Stimulated activated CD4-positive, alpha-beta T cell treated with anti-CD3 and anti-CD28 coated beads, Interleukin-15, amount 100 ng/mL, for 1 hour (primary cell): ENCODE measurements at places on chromosomes 7 and 10.

- DNase-seq: no peak
Measured at GRCh38 chr7:22219739-22220493, 137.0 kb downstream of the RAPGEF5 start.

GRCh38 chr10:102776779-102777456 is 33.2 kb downstream of the WBP1L start:
- no peak for DNase-seq

DNA sequence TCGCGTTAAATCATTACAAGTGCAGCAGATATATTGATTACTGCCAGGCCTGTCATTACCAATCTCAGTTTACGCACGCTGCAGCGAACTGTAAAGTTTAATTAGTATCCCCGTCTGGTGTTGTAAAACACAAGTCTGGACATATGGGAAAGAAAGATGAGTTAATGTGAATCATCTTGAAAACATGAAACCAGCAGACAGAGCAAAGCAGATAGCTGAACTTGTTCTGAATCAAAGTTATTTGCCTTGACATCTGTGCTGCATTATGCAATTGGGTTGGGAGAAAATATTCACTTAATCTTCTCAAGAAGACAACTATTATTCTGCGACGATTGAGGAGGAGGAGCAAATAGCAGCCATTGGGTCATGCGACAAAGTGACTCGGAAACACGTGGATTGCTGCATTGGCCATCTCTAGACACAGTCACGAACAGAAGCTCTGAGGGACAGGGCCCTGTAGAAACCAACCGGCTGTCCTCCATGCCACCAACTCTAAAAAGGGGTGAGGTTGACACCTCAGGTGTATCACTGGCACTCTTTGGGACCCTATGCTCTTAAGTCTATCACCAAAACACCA is 156.3 kb upstream of the C7orf33 start:
- no peak for DNase-seq

- no peak for DNase-seq
Measured at GRCh38 chr7:26857506-26858240, 6.7 kb downstream of the SKAP2 start.

- DNase-seq: no peak
Measured at GRCh38 chr10:133142523-133143199, 17.4 kb upstream of the KNDC1 start.

- no peak for DNase-seq
Measured at GRCh38 chr10:69359148-69359547, 57.6 kb downstream of the TACR2 start.

DNA sequence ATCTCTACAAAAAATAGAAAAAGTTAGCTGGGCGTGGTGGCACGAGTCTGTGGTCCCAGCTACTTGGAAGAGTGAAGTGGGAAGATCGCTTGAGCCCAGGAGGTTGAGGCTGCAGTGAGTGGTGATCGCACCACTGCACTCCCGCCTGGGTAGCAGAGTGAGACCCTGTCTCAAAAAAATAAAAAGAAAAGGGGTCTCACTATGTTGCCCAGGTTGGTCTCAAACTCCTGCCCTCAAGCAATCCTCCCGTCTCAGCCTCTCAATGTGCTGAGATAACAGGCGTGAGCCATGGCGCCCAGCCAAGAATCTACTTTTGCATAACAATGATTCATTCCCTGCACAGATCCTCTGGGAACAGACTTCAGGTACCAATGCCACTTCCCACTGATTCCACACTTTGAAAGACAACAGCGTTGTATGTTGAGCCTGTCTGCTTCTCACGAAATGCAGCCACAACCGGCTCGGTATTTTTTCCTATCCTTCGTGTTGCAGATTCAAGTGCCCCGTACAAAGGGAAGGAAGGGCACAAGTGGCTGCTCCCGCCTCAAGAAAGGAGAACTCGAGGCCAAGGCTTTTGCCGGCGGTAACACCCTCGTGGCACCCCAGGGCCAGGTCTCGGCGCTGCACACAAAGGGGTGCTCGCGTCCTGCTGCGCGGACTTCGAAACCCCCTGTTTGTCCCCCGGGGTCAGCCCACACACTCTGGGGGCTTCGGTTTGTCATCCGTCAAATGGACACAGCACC is 745 bp downstream of the DAGLB start:
- no peak for DNase-seq

DNA sequence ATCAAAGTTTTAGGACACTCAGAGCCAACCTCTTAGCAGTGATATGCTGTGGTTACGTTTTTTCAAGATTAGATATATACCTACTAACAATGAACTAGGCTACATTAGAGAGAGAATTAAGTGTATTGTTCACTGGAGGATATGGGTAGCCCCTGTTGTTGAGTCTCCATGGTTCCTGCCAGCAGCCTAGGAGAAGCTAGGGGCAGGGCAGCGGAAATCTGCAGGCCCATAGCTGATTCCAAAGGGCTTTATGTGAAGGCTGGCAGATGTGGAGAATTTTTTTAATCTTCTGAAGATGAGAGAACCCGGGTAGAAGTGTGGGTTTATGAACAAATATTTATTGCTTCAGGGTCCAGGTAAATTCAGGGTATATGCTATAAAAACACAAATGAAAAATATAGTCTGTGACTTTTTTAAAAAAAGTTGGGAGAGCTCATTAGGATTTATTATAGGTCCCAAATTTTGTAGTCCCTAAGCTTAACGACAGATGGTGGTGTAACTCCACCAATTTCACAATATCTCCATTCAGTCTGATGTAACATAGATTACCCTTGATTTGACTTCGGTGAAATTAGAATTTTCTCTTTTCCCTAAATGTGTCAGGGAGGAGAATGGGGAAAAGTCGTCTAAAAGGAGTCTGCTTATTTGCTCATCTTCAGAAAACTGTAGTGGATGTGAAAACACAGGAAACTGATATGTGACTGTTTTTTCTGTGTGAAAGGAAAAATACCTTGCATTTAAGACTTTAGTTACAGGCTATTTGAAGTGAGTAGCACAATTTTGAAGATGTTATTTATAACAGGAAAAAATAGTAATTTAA is 163.0 kb upstream of the PPP1R3A start:
- no peak for DNase-seq

- DNase-seq: no peak
Measured at GRCh38 chr7:129568240-129568639, 43.3 kb upstream of the NRF1 start.

DNA sequence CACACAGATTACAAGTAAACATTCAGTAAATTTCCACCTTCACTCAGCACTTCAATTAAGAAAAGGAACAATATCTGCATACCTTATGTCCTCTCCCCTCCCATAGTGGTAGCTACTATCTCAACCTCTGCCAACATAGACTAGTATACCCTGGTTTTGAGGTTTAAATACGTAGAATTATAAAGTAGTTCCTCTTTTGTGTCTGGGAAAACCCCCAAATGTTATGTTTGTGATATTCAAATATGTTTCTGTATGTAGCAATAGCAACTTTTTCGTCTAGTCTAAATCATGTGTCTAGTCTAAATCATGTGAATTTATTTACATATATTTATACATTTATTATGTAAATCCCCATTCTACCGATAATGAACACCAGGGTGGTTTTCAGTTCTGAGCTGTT is 13.2 kb upstream of the CAMK2B start:
- no peak for DNase-seq

GRCh38 chr7:125357676-125358455 is 428.2 kb upstream of the POT1 start:
- DNase-seq: no peak

DNA sequence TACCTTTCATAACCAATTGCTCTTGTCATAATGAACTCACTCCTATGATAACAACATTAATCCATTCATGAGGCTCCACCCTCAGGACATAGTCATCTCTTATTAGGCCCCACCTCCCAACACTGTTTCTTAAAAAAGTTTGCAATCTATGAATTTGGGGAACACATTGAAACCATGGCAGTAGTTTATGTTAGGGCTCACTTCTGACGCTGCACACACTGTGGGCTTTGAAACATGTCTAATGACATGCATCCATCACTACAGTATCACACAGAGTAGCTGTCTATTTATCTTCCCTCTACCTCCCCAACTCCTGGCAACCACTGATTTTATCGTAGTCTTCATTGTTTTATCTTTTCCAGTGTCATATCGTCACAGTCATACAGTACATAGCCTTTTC is 299.8 kb downstream of the GLRX3 start:
- no peak for DNase-seq
